ENCODE measurements at places on chromosomes 2 and 18. TPM values are rescaled to one million over a fixed set of nuclear protein-coding genes. Genes with fewer than 3 reads are reported as not detected.

DNA sequence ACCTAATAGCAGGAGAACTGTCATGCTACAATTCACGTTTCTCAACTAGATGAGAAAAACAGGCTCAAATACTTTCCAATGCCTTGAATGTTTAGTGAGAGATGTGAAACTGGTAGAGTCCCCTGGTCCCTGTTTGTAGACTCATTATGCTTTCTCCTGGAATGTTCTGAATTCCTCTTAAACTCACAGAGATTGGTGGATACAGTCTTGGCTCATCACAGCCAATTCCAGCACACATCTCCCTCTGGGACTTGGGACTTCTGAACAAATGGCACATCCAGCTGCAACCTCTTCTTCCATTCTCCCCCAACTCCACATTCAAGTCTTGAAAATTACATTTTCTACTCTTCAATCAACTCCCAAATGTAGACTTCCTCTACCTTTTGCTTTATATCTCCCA, 58.4 kb upstream of the NT5C1B start:
- no peak for DNase-seq
- H3K27ac ChIP-seq, result no peak overlapping the region
- H3K36me3 ChIP-seq, result no peaks in the 10 kb centered on the region
- H3K4me1 ChIP-seq, result no peaks in the 10 kb centered on the region

GRCh38 chr2:85577386-85578242, at the start of gene VAMP8:
VAMP8 (plus strand) TSS chr2:85577586; CDS start chr2:85577647, 61 bp downstream.
- H3K4me1 ChIP-seq, result peaks cover 34% of the 10 kb centered on the region
- H3K27me3 ChIP-seq, result no peaks in the 10 kb centered on the region
- H3K4me3 ChIP-seq, result peak within 1 kb of the TSS; percentile 78
- peak within 1 kb of the TSS; percentile 73 for H3K27ac ChIP-seq
- peak; percentile 58 for DNase-seq

GRCh38 chr18:29164020-29164706, 987.2 kb upstream of the CDH2 start:
- DNase-seq, result no peak
- H3K27ac ChIP-seq, result no peak overlapping the region
- H3K36me3 ChIP-seq, result no peaks in the 10 kb centered on the region
- no peaks in the 10 kb centered on the region for H3K27me3 ChIP-seq
- H3K4me1 ChIP-seq, result no peaks in the 10 kb centered on the region

The ALLC gene
- not detected for total RNA-seq

GRCh38 chr2:204611017-204611631, 65.8 kb downstream of the PARD3B start:
- no peaks in the 10 kb centered on the region for H3K4me1 ChIP-seq
- H3K4me3 ChIP-seq, result no peak overlapping the region
- no peaks in the 10 kb centered on the region for H3K27me3 ChIP-seq

DNA sequence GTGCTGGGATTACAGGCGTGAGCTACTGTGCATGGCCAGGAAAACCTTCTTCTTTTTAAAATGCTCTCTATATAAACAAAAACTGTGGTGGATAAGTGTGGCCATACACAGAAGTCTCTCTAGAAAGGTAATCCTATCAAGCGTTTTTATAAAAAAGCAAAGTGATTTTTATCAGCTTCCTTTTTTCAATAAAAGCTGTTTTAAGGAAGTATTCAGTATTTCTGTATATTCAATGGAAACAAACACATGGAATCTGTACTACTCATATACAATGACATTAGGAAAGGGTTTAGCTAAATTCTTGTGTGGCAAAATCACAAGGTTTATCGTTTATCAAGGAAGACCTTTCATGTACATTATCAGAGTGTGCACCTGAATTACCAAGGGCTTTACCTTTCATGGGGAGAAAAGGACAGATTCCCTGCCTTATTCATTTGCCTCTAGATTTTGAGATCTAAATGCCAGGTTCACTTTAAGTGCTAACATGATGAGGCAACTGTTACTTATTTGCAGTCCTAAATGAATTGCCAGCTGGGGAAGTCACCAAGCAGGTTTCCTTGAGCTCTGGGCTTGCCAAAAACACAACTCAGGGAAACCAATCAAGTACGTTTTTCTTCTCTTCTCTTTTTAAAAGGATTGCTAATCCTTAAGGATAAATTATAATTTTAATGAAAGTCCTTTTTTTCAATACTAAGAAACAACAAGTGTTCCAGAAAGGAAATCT, 70.8 kb downstream of the RTN4 start:
- H3K27me3 ChIP-seq, result no peaks in the 10 kb centered on the region
- DNase-seq, result no peak
- no peaks in the 10 kb centered on the region for H3K36me3 ChIP-seq

The KCNG2 gene
- not detected for total RNA-seq

- H3K4me1 ChIP-seq, result no peaks in the 10 kb centered on the region
- no peak overlapping the region for H3K27ac ChIP-seq
- no peak overlapping the region for H3K4me3 ChIP-seq
- DNase-seq, result no peak
- H3K27me3 ChIP-seq, result no peaks in the 10 kb centered on the region
- H3K36me3 ChIP-seq, result no peaks in the 10 kb centered on the region
Measured at GRCh38 chr2:212921711-212922110, 229.7 kb downstream of the IKZF2 start.

- H3K4me3 ChIP-seq, result no peak overlapping the region
- H3K27ac ChIP-seq, result no peak overlapping the region
- H3K4me1 ChIP-seq, result no peaks in the 10 kb centered on the region
- H3K27me3 ChIP-seq, result no peaks in the 10 kb centered on the region
- DNase-seq, result no peak
- no peaks in the 10 kb centered on the region for H3K36me3 ChIP-seq
Measured at GRCh38 chr2:26438526-26438925, 36.8 kb downstream of the DRC1 start.

DNA sequence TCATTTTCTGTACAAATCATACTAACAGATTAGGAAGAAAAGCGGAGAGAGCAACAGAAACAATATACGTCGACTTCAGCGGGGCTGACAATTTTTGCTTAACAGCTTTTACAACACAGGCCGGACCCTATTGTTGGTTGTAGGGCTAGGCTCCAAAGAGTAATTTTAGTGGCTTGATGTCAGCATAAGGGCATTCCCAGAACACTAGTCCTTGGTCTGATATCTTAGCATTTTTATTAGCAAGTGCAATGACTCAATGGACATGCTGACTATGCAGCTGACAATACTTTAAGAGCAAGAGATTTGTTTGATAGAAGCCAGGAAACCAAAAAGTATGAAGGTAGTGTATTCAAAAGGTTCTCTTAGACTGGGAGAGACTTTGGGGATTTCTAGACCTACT, 209.9 kb downstream of the LNPK start:
- no peak for DNase-seq
- H3K4me1 ChIP-seq, result no peaks in the 10 kb centered on the region
- no peaks in the 10 kb centered on the region for H3K36me3 ChIP-seq
- no peak overlapping the region for H3K4me3 ChIP-seq
- H3K27me3 ChIP-seq, result no peaks in the 10 kb centered on the region

- no peak overlapping the region for H3K27ac ChIP-seq
- no peaks in the 10 kb centered on the region for H3K4me1 ChIP-seq
- H3K4me3 ChIP-seq, result no peak overlapping the region
- no peaks in the 10 kb centered on the region for H3K36me3 ChIP-seq
Measured at GRCh38 chr18:28115149-28115550, 61.8 kb downstream of the CDH2 start.

- no peak for DNase-seq
- H3K4me3 ChIP-seq, result no peak overlapping the region
- H3K4me1 ChIP-seq, result no peaks in the 10 kb centered on the region
- no peaks in the 10 kb centered on the region for H3K27me3 ChIP-seq
Measured at GRCh38 chr2:220194630-220195584, 567.5 kb downstream of the SLC4A3 start.

The HOXD4 gene
- total RNA-seq, result not detected

DNA sequence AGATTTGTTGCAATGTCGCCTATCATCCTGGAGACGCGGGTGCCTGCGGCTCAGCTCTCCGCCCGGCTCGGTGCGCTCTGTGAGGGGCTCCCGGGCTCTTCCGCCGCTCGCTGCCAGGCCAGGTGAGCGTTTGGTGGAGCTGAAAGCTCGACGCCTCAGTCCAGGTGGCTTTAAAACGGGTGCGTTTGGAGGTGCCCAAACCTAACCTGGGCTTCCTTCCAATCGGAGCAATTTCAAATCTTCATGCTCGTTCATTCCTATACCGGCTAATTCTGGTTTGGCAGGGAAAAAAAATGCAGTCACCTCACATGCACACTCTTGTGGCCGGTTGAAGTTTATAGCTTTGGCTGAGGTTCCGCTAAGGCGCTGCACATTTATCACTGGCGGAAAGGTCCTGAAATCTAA, at the start of gene SLC16A14:
SLC16A14 (minus strand) TSS at position 274 of the 405 bp plus-strand sequence. CDS start 9,572 bp downstream, outside the sequence.
- no peaks in the 10 kb centered on the region for H3K36me3 ChIP-seq
- peak within 1 kb of the TSS; percentile 39 for H3K4me3 ChIP-seq
- H3K4me1 ChIP-seq, result peaks cover 4% of the 10 kb centered on the region
- no peak within 1 kb of the TSS for H3K27ac ChIP-seq
- peaks cover 4% of the 10 kb centered on the region for H3K27me3 ChIP-seq

- no peak overlapping the region for H3K4me3 ChIP-seq
- peak; percentile 33 for DNase-seq
- no peaks in the 10 kb centered on the region for H3K4me1 ChIP-seq
- no peaks in the 10 kb centered on the region for H3K36me3 ChIP-seq
- H3K27ac ChIP-seq, result peak overlapping the region; percentile 25
Measured at GRCh38 chr2:20181761-20182160, 43.2 kb downstream of the SDC1 start.

DNA sequence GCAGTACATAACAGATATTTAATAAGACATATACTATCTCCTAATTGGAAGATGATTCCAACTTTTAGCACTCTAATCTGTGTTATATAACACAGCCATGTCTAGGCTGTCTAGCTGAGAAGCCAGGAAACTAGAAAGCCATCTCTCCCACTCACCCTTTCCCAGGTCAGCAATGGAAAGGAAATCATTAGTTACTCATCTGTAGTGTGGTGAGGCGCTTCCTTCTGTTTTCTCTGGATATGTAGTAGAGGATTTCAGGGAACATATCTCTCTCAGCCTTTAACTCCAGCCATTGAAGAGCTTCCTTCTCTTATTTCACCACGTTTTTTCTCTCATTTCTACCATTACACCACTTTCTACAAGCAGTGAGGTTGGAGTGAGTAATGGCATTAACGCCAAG, 19.4 kb downstream of the RBBP8 start:
- no peaks in the 10 kb centered on the region for H3K27me3 ChIP-seq
- H3K27ac ChIP-seq, result no peak overlapping the region
- H3K4me3 ChIP-seq, result no peak overlapping the region
- no peaks in the 10 kb centered on the region for H3K36me3 ChIP-seq
- H3K4me1 ChIP-seq, result peaks cover 5% of the 10 kb centered on the region

The HOXD13 gene
- not detected for total RNA-seq

DNA sequence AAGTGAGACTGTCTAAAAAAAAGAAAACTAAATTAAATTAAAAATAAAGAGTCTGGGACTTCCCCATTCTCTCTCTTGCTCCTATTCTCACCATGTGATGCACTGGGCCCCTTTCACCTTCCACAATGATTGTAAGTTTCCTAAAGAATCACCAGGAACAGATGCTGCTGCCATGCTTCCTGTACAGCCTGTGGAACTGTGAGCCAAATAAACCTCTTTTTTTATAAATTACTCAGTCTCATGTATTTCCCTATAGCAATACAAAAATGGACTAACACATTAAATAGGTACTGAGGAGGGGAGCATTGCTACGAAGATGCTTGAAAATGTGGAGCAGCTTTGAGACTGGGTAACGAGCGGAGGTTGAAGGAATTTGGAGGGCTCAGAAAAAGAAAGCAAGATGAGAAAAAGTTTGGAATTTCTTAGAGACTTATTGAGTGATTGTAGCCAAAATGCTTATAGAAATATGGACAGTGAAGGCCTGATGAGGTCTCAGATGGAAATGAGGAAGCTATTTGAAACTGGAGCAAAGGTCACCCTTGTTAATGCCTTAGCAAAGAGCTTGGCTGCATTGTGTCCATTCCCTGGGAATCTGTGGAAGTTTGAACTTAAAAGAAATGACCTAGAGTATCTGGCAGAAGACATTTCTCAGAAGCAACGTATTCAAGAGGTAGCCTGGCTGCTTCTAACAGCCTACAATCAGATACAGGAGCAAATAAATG, 128.7 kb downstream of the EIPR1 start:
- peaks cover 4% of the 10 kb centered on the region for H3K36me3 ChIP-seq
- H3K4me1 ChIP-seq, result peaks cover under 1% of the 10 kb centered on the region
- H3K27ac ChIP-seq, result no peak overlapping the region
- no peaks in the 10 kb centered on the region for H3K27me3 ChIP-seq
- H3K4me3 ChIP-seq, result no peak overlapping the region

DNA sequence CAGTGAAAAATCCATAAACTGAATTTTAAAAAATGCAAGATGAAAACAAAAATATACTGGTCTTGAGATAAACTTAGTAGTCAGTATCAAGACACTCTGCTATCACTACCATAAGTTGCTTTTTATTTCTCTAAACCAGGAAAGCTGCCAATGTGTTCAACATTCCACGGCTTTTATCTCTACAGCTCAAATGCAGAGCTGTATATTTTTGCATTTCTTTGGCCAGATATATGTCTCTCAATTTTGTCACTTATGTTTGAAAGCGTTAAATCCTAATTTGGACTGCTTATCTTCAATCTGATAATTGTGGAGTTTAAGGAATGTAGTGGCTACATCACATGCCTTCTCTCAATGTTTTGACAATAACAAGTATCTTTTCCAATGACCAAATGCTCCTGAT, 609.5 kb downstream of the EPHA4 start:
- no peaks in the 10 kb centered on the region for H3K27me3 ChIP-seq
- no peaks in the 10 kb centered on the region for H3K36me3 ChIP-seq
- H3K4me1 ChIP-seq, result no peaks in the 10 kb centered on the region

- H3K4me3 ChIP-seq, result no peak overlapping the region
- H3K27me3 ChIP-seq, result no peaks in the 10 kb centered on the region
- H3K36me3 ChIP-seq, result no peaks in the 10 kb centered on the region
- no peak overlapping the region for H3K27ac ChIP-seq
- DNase-seq, result no peak
Measured at GRCh38 chr2:16507655-16508489, 157.8 kb downstream of the CYRIA start.

The PJVK gene
- total RNA-seq, result 1.9 TPM

GRCh38 chr2:20326163-20326780, 24.4 kb downstream of the PUM2 start:
- H3K4me1 ChIP-seq, result peaks cover 28% of the 10 kb centered on the region
- no peaks in the 10 kb centered on the region for H3K27me3 ChIP-seq
- DNase-seq, result peak; percentile 45
- H3K27ac ChIP-seq, result no peak overlapping the region

- no peak overlapping the region for H3K27ac ChIP-seq
- DNase-seq, result no peak
- no peak overlapping the region for H3K4me3 ChIP-seq
- no peaks in the 10 kb centered on the region for H3K36me3 ChIP-seq
- H3K27me3 ChIP-seq, result no peaks in the 10 kb centered on the region
- H3K4me1 ChIP-seq, result no peaks in the 10 kb centered on the region
Measured at GRCh38 chr2:76506538-76506937, 795.8 kb upstream of the GCFC2 start.

- DNase-seq, result no peak
- no peak overlapping the region for H3K4me3 ChIP-seq
- H3K27ac ChIP-seq, result no peak overlapping the region
- no peaks in the 10 kb centered on the region for H3K4me1 ChIP-seq
- H3K27me3 ChIP-seq, result no peaks in the 10 kb centered on the region
- no peaks in the 10 kb centered on the region for H3K36me3 ChIP-seq
Measured at GRCh38 chr2:103401621-103402020, 639.8 kb downstream of the TMEM182 start.
